ENCODE measurements at places on chromosomes 7 and 10.

DNA sequence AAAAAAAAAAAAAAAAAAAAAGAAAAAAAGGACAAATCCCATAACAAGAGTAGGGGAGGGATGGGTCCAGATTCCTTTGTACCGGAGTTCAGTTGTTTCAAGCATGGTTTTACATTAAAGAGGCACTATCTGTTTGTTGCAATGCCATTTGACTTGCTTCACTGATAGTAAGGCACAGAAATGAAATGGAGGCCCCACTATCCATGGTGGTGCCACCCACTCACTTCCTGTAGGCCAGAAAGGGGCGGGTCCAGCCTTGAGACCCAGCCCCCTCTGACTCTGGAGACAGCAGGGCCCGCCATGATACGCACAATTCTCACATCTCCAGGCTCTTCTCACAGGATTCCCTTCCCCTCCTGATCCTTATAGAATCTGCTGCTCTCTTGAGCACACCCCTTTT, 100.0 kb downstream of the CLEC2L start:
- DNase-seq, result no peak

DNA sequence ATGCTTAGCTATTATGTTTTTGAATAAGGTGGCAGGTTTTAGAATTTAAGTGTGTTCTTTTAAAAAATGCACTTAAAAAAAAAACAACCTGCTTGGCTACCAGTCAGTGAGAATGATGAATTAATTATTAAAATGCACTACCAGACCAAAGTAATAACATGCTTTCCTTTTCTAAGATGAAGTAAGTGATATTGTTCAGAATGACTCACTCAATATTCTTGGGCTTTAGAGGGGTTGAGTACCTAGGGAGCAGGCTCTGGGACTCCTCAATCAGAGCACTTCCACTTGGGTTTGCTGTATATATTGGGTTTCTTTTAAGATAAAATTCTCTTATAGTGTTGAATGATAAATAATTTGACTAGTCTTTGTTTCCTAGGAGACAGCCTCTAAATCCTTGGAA, 8.6 kb downstream of the STAM start:
- no peak for DNase-seq

- DNase-seq, result no peak
Observed at GRCh38 chr7:6618621-6619020, 3.2 kb downstream of the ZNF853 start.

DNA sequence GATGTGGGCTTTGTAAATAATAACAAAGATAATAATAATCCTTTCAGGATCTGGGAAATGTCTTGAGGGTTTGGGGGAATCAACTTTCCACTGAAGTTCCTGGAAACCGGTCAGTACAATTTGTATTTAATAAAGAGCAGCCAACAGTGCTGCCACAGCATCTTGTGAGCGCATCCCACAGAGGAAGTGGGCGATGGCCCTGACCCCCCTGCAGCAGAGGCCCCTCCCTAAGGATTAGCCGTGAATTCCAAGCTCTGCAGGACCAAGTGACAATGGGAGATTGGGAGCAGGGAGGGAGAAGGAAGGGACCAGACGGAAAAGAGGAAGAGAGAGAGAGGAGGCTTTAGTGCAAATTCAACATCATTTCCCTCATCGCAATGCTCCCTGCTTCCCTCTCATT, 349.2 kb downstream of the RNLS start:
- no peak for DNase-seq

GRCh38 chr7:154804449-154804848, 198.5 kb downstream of the PAXIP1 start:
- no peak for DNase-seq

DNA sequence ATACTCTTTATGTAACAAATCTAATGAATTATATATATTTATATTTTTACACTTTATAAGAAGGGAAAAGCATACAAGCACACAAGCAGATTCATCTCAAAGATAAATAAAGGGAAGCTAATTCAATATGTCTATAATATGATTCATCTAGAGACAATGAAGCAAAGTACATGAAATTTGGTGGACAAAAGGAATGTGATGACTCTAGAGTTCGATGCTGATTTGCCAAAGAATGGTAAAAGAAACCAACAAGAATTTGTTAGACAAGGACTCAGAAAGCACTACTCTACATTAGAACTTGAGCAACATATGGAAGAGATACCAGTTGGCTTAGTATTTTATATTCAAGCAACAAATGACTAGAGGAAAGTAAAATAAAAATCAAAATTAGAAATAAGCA, 536.5 kb upstream of the TEX47 start:
- no peak for DNase-seq

DNA sequence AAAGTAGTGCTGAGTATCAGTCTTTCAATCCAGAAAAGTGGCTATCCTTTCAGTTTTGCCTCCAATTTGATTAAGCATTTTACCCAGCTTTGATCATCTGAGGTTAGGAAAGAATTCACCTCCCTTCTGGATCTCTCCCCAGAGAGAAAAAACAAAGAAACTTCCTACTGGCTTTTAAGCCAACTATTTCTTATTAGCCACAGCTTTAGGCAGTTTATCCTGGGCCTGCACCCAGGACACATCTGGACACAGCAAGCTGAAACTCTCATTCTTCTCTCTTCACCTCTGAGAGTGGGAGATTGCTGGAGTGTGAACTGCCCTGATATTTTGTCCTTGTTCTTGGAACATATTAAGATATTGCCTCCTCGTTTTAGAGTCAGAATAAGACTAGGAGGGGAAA, 43.5 kb upstream of the LSM8 start:
- no peak for DNase-seq

GRCh38 chr7:1859266-1860035, 189.4 kb downstream of the ELFN1 start:
- DNase-seq, result no peak

GRCh38 chr10:123821136-123821535, 70.5 kb downstream of the CPXM2 start:
- no peak for DNase-seq

DNA sequence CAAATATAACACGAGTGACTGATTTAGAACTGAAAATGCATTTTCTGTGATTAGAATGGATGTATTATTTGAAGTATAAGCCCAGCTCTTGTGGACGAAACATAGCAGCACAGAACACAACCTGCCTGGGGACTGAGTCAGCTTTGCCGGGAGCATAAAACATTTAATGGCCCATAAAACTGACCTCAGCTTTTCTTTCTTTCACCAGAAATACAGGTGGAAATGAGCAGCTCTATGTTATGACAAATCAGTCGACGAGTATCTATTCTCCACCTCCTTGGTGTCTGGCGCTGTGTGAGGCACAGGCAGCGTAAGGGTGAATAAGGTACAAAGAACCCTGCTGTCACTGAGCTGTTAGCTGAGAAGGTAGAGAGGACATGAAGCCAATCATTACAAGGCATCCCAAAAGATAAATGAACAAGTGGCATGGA, 471.6 kb upstream of the AKR1E2 start:
- peak; percentile 4 for DNase-seq

DNA sequence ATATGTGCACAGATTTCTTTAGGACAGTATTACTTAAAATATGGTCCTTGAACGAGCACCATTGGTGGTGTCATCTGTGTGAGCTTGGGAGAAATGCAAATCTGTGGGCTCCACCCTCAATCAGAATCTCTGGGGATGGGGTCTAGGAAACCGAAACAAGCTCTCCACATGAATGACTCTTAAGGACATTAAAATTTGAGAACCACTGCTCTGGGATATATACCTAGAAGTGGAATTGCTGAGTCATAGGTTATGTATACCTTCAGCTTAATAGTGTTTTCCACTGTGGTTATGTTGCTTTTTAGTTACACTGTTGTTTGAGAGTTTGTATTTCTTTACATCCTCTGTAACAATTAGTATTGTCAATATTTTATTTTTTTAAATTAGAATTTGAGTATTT, 24.0 kb downstream of the ZNRF2 start:
- DNase-seq, result no peak

DNA sequence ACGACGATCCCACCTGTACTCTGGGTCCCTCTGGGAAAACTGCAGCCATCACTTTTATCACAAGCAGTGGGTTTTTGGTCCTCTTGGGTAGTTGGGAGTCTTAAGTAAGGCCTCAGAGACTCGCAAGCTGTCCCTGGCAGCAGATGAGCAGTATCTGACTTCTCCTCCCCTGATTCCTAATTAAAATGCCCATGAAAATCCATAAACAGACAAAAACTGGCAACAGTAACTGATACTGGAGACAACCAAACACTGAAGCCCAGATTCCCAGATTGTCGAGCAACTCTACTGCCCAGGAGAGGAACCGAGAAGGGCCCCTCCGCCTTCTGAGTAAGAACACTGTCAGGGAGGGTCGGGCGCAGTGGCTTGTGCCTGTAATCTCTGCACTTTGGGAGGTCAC, 333.8 kb downstream of the CALN1 start:
- no peak for DNase-seq

DNA sequence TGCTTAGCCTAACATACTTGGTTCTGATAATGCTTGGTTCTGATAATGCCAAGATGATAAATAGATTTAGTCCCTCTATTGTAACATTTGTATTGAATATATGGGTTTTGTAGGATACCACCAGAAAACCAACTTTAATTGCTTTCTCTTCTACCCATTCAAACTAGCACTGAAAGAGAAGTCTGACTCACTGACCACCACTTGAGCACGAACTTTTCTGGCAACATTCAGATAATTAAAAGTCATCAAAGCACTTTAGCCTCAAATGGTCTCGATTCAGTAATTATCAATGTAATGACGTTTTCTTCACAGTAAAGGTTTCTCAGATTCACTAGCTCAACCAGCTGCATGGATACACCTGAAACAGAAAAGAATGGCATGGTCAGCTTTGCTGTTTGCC, 63.0 kb downstream of the HDAC9 start:
- no peak for DNase-seq

DNA sequence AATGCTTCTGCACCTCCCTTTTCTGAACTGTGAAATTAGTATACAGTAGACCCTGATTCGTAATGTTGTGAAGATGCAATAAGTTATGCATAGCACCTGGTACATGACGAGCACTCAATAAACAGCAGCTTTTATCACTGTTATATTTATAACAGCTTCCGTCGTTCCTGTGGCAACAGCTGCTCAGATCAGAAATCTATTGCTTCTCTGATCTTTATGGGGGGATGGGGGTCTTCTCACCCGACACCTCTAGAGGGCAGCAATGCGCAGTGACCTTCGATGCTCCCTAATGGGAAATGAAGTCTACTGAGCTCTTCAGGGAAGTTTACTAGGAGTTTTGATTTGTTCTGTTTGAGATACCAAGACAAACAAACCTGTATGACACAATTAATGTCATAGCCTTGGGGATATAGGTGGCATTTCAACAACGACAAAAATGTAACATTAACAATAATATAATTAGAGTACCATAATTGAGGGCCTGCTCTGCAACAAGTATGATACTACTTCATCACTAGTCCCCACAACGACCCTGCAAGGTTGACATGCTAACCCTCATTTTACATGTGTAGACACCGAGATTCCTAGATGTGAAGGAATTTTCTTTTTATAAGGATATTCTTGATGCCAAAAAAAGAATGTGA, 289.6 kb downstream of the SFMBT2 start:
- no peak for DNase-seq

DNA sequence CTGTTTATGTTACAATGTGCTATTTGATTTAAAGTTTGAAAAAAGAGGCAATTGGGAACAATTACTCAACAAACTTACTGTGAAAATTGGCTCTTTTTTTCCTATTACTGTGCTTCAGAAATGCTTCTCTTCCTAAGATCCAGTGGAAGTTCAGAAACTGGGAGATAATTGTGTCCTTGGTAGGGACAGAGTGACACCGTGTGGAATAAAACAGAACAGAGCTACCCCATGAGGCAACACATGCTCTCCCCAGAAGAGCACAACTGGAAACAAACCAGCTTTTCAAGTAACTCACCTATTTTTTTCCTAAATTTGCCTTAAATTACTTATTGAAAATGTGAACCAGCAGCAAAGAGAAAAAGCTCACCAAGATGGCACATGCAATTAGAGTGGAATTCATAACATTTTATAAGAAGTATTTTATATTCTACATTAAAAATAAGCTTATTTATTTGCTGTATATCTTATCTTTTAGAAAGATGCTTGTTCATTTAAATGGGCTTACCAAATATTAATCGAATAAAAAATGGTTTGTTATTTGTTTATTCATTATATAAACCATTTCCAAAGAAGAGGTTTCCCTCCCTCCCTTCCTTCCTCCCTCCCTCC, 346.1 kb upstream of the ANKRD30A start:
- DNase-seq, result peak; percentile 0

- DNase-seq, result no peak
Observed at GRCh38 chr10:11301571-11302111, 284.0 kb downstream of the CELF2 start.

DNA sequence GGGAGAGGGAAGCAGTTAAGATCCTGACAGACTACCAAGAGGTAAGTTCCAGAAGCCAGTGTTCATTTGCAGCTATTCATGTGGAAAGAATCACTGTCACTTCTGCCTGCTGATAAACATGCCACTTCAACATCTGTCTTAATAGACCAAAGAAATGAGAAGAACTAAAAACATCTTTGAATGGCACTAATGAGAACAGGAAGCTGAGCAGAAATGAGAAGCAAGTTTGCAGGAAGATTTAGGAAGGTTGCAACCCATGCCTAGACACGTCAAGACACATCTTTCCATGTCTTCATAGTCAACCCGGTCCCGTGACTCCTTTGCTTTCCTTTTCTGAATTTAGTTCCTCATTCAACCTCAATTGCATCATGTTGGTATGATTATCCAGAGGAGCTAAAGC, 180.0 kb downstream of the PDE1C start:
- no peak for DNase-seq

- no peak for DNase-seq
Observed at GRCh38 chr7:45574669-45575500, 717 bp downstream of the ADCY1 start.

DNA sequence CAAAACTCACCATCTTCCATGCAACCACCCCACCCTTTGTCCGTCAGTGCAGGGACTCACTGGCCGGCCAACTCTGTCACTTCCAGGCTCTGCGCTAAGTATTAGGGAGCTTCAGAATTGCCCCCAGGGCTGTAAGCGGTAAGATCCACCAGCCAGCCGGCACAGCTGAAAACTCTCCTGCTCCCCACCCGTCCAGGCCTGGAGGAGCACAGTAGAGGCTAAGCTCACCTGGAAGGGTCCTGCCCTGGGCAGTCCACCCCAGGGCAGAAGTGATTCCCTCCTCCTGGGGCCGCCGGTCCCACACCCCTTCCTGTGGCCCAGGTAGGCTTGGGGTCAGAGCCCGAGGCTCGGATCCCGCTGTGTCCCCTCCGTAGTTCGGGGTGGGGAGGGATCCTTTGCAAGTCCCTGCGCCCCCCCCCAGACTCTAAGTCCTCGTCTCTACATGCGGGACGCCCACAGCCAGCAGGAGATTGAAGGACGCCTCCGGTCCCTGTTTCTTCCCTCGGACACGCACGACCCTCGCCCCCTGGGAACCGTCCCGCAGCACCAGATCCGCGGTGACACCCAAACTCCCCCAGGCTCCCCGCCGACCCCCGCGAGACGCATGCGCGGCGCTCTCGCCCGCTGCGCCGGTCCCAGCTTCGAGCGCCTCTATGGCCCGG, 138.9 kb downstream of the ARHGAP22 start:
- DNase-seq, result no peak

- no peak for DNase-seq
Observed at GRCh38 chr7:133512560-133512959, 259.7 kb downstream of the EXOC4 start.
